ENCODE measurements at places on chromosomes 11 and 22. TPM values are rescaled to one million over a fixed set of nuclear protein-coding genes. Genes with fewer than 3 reads are reported as not detected.

The GGT5 gene
- total RNA-seq, result 61.6 TPM

The HTR3A gene
- not detected for total RNA-seq

The SAA4 gene
- 0.84 TPM for total RNA-seq

The KRTAP5-9 gene
- not detected for total RNA-seq

The OR4D5 gene
- not detected for total RNA-seq

The MN1 gene
- total RNA-seq, result 37.7 TPM

The OTOG gene
- not detected for total RNA-seq

The CRACR2B gene
- total RNA-seq, result 10.0 TPM

The GALR3 gene
- total RNA-seq, result not detected

The TEX54 gene
- not detected for total RNA-seq

The GAL gene
- total RNA-seq, result not detected

The TTLL8 gene
- not detected for total RNA-seq

The OR8D2 gene
- not detected for total RNA-seq

The OVCH2 gene
- not detected for total RNA-seq

The ACRV1 gene
- total RNA-seq, result not detected

The C11orf16 gene
- not detected for total RNA-seq

The FBXO7 gene
- 71.9 TPM for total RNA-seq

The GSTT2B gene
- 7.7 TPM for total RNA-seq

The PDGFD gene
- 66.5 TPM for total RNA-seq

The KRTAP5-11 gene
- not detected for total RNA-seq

The OR56A1 gene
- not detected for total RNA-seq

The CARD10 gene
- total RNA-seq, result 24.9 TPM

The ALKBH3 gene
- 24.5 TPM for total RNA-seq

The OR4B1 gene
- not detected for total RNA-seq

The TRABD gene
- 33.4 TPM for total RNA-seq

The ELP4 gene
- 14.0 TPM for total RNA-seq

The PHETA2 gene
- total RNA-seq, result 24.4 TPM

The ADAMTS8 gene
- 64.9 TPM for total RNA-seq

The DEPDC7 gene
- 0.78 TPM for total RNA-seq

The RAG2 gene
- not detected for total RNA-seq

The MMP7 gene
- 2.2 TPM for total RNA-seq

The GLB1L3 gene
- not detected for total RNA-seq

The DYNC2H1 gene
- 22.1 TPM for total RNA-seq

The TRIM22 gene
- total RNA-seq, result 71.4 TPM

The DEFB131B gene
- not detected for total RNA-seq

The FAM111B gene
- 0.87 TPM for total RNA-seq

The YPEL4 gene
- 0.97 TPM for total RNA-seq

The MS4A12 gene
- total RNA-seq, result not detected

The DAGLA gene
- 3.5 TPM for total RNA-seq

The CCDC81 gene
- 1.5 TPM for total RNA-seq

The TTC38 gene
- 23.9 TPM for total RNA-seq

The RFPL3 gene
- not detected for total RNA-seq

The TCF20 gene
- total RNA-seq, result 29.9 TPM

The MUC6 gene
- total RNA-seq, result not detected

The DUSP8 gene
- total RNA-seq, result 9.4 TPM

The SMC1B gene
- not detected for total RNA-seq

The GUCY1A2 gene
- 37.9 TPM for total RNA-seq

The C11orf87 gene
- total RNA-seq, result not detected

The CTSW gene
- 1.8 TPM for total RNA-seq

The CREB3L1 gene
- total RNA-seq, result 10.5 TPM

The OR6A2 gene
- 0.26 TPM for total RNA-seq

The AIFM3 gene
- 1.0 TPM for total RNA-seq
